NCI-H1092 treated with DMSO at 0.1 percent for 48 hours (cell line): ENCODE measurements at places on chromosomes 12 and 14.

DNA sequence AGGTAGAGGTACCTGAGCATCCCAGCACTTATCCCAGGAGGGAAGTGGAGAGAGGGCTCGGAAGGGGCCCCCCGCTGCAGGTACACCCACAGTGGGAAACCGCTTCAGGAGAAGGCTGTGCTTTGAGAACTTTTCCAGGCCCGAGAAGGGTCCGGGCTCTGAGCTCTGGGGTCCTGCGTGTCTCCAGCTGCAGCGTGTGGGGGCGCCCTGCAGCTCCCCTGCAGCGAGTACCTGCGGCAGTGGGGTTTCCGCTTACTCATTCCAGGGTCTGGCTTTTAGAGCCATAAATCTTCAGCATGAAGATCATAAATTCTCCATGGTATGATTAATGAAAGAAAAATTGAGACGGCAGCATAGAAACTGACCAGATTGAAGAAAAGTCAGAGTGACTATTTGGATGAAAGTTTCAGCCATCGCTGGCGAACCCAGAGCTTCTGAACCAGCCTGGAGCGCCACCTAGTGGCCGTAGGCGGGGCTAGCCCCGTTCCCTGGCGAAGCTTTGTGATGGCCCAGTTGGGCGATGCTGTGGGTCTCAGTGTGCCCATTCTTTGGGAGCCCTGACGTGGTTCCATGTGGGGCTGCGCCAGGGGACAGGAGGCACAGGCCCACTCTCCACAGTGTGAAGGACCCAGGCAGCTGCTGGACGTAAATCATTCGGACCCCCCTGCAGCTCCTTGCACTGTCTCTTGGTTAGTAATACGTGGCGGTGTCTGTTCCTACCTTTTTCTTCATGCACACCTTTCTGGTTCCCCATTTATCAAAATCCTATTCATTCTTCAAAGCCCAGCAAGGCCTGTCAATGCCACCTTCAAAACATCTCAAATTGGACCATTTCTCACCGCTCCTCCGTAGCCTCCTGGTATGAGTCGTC is 198.2 kb downstream of the TSPAN9 start:
- DNase-seq = peak; percentile 54

GRCh38 chr14:75322746-75323145 is 44.1 kb downstream of the FOS start:
- no peak for DNase-seq

DNA sequence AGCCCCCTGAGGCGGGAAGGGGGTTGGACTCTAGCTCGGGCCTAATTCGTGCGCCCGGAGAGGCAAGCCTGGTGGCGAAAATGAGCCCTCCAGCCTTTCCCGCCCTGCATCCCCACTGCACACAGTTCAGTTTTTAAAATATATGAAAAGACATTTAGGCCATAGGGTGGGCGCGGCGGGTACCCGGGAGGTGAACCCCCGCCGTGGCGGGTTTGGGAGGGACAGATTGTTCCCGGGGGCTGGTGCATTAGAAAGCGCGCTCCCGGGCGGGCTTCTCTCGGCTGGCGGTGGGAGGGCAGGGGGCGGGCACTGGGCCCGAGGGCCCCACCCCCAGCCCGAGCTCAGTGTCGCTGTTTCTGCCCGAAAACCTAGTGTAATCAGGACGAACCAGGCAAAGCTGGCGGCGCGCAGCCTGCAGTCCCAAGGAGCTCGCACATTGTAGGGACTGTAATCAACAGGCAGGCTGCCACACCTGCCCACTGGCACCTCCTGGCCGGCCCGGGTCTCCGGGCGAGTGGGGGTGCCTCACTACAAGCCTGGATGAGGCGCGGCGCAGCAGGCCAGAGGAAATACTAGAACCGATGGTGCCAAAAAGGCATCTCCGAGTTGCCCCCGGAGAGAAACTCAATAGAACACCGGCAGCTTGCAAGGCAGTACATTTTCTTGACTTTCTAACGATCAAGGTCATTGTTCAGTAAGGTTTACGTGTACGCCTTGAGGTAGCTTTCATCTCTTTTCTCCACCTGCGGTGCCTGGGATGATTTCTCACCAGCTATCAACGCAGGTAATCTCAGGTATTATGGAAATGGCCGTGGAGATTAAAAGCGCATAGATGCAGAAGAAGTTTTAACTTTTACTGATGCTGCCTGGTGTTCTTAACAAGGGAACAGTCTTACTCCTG is 764 bp upstream of the SPTB start:
- peak; percentile 48 for DNase-seq

DNA sequence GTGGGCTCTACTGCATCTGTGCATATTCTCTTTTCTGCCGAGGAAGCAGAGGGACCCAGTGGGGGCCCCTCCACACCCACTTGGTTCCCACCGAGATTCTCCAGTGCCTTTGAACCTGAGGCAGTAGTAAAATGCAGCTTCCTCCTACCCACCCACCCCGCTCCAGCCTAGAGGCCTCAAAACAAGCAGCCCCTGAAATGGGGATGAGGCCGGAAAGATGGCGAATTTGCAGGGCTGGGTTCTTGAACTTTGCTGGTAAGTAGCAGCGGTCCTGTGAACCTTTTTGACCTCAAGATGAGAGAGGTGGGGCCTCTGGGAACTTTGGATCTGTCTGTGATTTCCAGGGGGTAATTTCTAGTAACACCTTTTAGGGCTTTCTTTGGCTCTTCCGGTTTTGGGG is 15.4 kb downstream of the PLEKHG3 start:
- DNase-seq = no peak

DNA sequence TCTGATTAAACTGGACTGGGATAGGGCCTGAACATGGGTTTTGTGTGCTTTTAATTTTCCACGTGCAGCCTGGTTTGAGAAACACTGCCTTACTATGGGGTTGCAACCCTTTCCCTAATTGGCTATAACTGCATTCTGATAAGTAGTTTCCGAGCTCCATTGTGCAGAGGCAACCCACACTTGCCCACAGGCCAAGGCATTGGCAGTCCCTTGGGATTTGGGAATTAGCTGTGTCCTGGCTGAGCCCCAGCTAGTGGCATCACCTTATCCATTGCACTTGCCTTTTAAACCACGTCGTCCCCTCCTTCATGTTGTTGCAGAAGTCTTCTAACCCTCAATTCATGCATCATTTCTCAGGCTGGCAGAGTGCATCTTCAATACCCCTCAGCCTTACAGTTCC is 10.2 kb downstream of the VCPKMT start:
- no peak for DNase-seq

DNA sequence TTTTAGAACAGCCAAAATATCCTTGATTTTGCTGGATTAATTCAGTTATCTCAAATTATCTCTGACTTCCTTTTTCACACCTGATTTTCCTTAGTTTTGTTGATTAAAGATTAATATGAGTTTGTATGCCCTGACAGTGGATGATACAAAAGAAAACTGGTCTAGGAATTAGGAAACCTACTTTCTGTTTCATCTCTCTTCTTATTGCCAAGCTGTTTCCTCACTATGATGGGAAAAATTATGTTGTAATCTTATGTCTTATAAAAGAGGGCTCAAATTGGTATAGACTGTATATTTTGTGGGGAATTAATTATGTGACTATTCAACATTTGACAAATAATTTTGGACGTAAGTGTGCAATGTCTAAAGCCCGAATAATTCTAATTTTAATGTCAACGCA is 271.6 kb downstream of the FBXL14 start:
- DNase-seq = no peak

GRCh38 chr12:68981516-68981915 is 48.5 kb upstream of the CPM start:
- DNase-seq = no peak

DNA sequence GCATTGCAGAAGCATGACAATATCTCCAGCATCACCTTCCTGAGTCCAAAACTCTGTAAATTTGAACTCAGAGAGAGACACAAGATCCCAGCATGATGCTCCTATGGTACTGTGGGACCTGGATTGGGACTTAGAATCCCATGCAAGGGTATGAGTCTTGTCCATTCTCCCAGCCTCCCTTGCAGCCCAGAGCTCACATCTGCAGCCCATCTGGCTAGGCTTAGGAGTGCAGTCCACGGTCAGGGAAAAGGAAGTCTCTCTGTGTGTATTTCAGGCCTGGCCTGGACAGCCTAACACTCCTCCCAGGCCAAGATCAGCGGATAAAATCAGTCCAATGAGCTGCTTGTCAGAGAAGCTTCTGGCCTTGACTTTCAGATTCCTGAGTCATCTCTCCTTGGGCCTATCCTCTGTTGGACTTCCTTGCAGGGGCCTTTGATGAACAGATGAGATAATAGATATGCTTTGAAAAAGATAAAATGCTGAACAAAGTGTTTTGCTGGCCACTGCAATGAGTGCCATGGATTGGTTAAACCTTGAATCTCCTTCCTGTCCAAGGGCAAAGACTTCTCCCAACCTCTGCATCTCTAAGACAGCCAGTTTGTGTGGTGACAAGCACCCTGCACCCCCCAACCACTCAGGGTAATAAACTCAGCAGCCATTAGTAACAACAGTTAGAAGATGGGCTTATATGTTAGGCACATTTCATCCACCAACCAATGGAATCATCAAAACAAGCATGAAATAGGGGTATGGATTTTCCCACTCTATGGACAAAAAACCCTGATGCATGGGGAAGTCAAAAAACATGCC is 412.8 kb upstream of the TBX3 start:
- no peak for DNase-seq

- DNase-seq = no peak
Observed at GRCh38 chr12:15472036-15472435, 149.7 kb downstream of the PTPRO start.

DNA sequence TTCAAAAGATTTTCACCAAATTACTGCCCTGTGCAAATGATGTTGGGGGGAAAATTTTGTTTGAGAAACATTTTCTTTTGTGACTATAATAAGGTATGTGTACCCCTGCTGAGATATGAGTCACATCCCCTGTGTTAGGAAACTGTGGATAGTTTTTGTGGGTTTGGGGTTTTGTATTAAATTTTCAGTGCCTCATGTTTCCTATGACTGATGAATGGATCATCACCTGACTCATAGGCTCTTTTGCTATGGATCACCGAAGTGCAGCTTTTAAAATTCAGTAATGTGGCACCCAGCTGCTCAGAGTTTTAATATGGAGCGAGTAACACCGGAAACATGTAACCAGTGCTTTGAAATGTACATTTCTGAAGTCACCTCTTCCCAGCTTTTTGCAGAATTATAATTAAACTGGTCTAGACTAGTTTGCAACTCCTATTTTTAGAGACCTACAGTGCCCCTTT is 167.4 kb upstream of the HMGA2 start:
- DNase-seq = no peak

GRCh38 chr14:46574221-46574977 is 77.2 kb downstream of the RPL10L start:
- DNase-seq = no peak

- DNase-seq = no peak
Observed at GRCh38 chr14:99479160-99479905, 1.3 kb downstream of the SETD3 start.

DNA sequence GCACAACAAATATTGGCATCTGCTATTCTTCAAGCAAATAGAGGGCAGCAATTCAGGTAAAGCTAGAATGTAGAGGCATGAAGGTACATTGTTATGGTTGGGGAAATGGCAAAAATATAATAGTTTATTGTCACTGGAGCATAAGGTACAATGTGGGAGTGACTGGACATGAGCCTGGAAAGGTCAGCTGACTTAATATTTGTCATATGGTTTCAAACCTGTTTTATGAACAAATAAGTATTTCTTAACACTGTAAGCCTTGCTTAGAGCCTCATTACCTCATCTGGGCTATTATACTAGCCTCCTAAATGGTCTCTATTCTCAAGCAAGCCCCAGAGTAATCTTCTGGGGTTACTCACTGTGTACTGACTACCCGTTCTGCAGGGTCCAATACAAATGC is 33.7 kb downstream of the FAM177A1 start:
- DNase-seq = no peak

- DNase-seq = no peak
Observed at GRCh38 chr12:26651036-26651435, 182.0 kb downstream of the ITPR2 start.

DNA sequence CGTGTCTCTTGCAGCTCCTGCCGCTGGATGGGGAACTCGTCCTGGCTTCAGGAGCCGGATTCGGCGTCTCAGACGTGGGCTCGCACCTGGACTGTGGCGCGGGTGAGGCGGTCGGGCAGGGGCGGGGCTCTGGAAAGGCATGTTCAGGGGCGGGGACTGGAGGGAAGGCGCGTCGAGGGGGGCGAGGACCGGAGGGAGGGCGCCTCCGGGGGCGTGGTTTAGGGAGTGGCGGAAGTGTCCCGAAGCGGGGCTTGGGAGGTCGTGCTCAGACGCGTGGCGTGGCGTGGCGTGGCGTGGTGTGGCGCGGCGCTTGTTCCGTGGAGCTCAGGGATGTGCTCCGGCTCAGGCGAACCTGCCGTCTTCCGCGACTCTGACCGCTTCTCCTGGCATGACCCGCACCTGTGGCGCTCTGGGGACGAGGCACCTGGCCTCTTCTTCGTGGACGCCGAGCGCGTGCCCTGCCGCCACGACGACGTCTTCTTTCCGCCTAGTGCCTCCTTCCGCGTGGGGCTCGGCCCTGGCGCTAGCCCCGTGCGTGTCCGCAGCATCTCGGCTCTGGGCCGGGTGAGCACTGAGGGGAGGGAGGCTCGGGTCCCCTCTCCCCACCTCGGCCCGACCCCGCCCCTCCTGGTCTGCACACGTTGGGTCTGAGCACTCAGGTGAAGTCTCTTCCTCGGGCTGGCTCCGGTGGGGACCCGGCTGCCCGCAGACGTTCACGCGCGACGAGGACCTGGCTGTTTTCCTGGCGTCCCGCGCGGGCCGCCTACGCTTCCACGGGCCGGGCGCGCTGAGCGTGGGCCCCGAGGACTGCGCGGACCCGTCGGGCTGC is 6.2 kb downstream of the AMN start:
- peak; percentile 34 for DNase-seq

DNA sequence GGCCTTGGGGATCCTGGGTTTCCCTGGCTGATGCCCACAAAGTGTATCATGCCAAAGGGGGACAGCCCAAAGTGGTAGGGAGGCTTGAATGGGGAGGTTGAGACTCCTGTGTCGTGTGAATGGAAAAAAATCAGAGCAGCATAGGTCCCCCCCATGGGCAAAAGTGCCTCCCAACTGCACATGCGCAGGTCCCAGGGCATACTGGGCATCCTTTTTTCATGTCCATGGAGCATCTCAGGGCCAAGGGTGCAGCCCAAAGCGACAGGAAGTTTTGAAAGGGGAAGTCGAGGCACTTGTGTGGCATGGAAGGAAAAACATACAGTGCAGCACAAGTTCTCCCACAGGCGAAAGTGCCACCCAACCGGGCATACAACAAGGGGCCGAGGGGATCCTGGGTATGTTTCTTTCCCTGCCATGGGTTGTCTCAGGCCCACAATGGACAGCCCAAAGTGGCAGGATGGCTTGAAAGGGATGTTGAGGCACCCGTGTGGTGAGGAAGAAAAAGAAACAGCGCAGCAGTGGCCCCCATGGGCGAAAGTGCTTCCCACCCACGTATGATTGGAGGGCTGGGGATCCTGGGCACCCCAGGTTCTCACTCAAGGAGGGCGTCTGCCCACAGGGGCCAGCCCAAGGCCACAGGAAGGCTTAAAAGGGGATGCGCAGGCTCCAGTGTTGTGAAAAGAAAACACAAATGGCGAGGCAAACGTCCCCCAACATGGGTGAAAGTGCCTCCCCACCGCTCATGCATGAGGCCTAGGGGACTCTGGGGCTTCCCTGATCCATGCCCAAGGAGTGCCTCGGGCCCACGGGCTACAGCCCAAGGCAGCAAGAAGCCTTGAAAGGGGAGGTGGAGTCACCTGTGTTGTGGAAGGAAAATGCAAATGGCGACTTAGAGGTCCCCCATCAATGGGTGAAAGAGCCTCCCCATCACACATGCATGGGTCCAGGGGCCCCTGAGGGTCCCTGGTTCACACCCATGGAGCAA is 573.7 kb downstream of the ALG10 start:
- no peak for DNase-seq
